Body of pancreas (tissue), 4 donors: ENCODE measurements at places on chromosomes 16 and 17. TPM values are rescaled to one million over a fixed set of nuclear protein-coding genes. Genes with fewer than 3 reads are reported as not detected.

KRT15 gene
- 0.52 TPM for total RNA-seq

- no peak for DNase-seq
Measured at GRCh38 chr17:42853968-42854790, 3.2 kb downstream of the AOC3 start.

GRCh38 chr17:49987290-49987585 is 7.8 kb downstream of the DLX3 start:
- no peak for DNase-seq

C16orf46 gene
- total RNA-seq: 0.52 TPM

DNA sequence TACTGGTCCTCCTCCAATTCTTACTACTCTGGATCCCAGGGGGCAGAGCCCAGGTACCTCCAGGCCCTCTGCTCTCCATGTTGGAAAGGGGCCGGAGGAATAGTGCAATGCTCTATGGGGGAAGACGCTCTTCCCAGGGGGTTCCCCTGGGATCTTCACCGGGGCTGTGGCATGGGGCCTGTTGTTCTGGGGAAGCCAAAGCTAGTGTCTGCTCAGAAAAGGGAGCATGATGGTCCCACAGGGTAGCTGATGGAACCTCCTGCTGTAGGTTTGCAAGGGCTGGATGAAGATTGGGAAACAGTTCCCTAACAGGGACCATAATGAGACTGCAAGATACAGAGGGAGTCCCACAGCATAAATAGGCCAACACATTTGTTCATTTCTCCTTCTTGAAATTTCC is 114.7 kb downstream of the IRX5 start:
- DNase-seq: no peak

TRPV3 gene
- 0.33 TPM for total RNA-seq

DNA sequence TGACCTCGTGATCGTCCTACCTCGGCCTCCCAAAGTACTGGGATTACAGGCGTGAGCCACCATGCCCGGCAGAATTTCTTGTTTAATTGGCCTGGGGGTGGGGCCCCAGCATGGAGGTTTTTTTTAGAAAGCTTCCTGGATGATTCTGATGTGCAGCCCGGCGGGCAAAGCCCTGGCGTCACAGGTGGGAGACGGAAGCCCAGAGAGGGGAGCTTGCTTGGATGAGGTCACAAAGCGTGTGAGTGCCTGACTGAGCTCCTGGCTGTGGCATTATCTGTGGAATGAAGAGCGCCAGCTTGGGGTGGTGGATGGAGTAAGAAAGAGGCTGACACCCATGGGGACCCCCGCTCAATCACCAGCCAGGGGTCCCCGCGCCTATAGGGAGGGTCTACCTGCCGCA is 4.1 kb downstream of the VASN start:
- peak; percentile 53 for DNase-seq

GRCh38 chr16:81908466-81909262 is 102.6 kb downstream of the SDR42E1 start:
- no peak for DNase-seq

DNA sequence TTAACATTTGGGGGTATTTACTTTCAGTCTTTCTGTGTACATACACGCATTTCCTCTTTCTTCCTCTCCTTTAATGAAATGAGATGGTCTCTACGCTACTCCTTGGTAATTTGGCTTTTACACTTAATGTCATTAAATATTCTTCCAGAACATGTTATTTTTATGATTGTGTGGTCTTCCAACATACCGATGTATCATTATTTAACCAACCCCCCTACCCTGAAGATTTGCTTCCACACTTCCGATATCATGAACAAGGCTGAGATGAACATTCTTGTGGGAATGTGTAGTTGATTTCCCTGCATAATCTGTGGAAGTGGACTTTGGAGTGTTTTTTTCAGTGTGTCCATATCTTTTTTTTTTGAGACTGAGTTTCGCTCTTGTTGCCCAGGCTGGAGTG is 2.3 kb upstream of the PGS1 start:
- no peak for DNase-seq

KRT28 gene
- not detected for total RNA-seq

LCAT gene
- 7.5 TPM for total RNA-seq

- DNase-seq: no peak
Measured at GRCh38 chr16:62135446-62135845, 99.2 kb upstream of the CDH8 start.

DNA sequence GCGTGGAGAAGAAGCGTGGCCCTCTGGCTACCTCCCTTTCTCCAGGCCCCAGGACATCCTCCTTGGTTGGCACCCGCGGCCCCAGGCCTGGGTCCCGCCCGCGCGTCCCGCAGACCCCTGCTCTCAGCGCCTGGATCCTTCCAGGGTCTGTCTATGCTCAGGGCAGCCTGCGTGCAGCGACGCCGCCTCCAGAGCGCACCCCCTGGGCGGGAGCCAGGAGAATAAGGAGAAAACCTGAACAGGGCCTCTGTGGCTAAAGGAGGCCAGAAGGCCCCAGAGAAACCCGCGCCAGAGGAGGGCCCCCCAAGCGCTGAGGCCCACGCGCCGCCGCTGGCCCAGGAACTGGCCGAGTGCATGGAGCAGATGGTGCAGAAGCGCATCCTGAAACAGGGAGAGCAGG is 40.4 kb upstream of the DNAJA2 start:
- no peak for DNase-seq

DNA sequence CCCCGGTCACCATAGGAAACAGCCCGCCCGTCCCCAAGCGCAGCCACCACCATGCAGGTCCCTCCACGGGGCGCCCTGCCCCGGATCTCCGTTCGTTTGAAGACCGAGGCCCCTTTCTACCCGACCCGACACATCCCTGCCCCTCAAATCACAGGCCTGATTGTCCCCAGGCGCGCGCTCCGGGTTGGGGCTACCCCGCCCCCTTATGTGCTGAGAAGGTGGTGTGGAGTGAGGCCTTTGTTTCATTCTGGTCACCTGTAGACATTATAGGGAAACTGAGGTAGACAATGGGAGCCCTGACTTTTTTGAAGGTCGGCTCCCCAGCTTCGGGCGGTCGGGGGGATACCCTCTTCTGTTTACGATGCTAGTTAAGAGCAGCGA is 763 bp upstream of the ACTG1 start:
- DNase-seq: peak; percentile 71

DNA sequence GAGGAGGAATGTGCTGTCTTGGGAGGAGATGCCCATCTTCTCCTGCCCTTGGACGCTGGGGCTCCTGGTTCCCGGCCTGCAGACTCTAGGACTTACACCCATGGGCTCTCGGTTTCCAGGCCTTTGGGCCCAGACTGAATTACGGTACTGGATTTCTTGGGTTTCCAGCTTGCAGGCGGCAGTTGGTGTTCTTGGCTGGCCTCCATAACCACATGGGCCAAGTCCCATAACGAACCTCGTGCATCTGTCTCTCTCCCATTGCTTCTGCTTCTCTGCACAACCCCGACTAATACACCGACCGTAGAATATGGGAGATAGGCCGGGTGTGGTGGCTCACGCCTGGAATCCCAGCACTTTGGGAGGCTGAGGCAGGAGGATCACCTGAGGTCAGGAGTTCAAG is 162.6 kb downstream of the SDK2 start:
- no peak for DNase-seq

DNA sequence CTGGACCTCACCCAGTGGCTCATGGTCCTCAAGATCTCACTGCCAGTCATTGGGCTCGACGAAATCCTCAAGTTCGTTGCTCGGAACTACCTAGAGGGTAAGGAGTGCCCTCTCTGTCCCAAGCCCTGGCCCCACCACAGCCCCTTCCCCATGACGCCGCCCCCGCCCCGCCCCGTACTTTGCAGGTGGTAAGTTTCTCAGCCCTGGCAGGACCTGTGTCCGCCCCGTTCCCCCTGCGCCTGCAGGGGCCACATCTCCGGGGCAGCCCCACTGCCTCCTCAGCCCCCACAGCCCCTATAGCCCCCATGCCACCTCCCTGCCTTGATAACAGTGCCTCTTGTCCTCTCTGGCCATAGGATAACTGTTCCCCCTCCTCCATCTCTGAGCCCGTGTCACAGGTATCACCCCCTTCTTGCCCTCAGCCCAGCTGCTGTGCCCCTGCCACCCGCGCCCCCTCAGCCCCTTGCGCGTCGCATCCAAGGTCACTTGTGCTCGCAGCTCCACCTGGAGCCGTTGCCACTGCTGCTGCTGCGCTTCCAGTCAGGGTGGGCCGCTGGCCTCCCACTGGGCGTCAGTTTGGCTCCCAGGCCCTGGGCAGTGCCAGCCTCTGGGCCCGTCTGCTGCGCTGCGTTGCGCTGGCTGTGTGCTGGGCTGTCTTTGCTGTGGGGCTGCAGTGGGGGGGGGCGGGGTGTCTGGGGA is 21.5 kb downstream of the RABEP2 start:
- DNase-seq: no peak

DNA sequence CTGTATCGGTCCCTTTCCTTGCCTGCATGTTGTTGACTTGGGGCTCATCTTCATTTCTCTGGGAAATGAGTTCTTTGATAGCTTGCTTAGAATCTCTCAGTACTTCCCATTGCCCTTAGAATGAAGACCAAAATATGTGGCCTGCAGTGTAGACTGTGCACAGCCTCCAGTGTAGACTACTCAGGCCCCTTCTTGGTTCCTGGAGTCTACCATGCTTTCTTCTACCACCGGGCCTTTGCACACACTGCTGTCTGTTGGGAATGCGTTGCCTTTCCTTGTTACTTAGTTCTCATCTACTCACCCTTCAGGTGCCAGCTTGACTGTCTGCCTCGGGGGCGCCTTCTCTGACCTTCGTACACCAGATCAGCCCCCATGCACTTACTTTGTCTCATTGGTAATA is 82.0 kb downstream of the ABCC1 start:
- DNase-seq: no peak

- DNase-seq: no peak
Measured at GRCh38 chr16:51931653-51932052, 615.3 kb downstream of the TOX3 start.

DNA sequence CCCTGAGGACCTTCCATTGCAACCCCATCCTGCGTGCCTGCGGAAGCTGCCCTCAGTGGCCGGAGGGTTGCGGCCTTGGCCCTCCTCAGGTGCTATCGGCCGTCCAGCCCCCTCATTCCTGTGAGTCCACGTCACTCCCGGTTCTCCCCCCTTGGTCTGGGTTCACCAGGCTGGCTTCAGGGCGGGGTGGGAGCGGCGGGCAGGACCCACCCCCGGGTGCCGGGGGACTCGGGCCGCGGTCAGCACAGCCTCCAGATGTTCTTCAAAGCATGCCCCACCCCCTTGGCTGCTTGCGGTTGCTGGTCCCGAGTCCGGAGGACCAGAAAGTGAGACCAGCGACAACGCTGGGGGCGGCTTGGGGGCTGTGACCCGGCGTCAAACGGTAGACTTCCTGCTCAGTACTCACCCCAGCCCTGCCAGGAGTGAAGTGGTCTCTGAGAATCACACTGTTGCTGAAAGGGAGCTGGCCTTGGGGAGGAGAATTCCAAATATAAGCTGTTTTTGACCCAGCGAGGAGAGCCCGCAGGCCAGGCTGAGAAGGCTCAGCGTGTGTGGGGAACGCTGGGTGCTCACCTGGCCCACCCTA is 4.5 kb downstream of the ZNF469 start:
- DNase-seq: no peak

SLC39A11 gene
- 27.8 TPM for total RNA-seq

- DNase-seq: no peak
Measured at GRCh38 chr16:66278111-66278531, 88.4 kb upstream of the CDH5 start.

CEMP1 gene
- total RNA-seq: 0.52 TPM

- DNase-seq: no peak
Measured at GRCh38 chr17:83086907-83087787, 7.7 kb downstream of the METRNL start.

ST6GALNAC1 gene
- total RNA-seq: 9.3 TPM
